Type B pancreatic cell (in vitro differentiated cells): ENCODE measurements at places on chromosomes 3 and 15. TPM values are rescaled to one million over a fixed set of nuclear protein-coding genes. Genes with fewer than 3 reads are reported as not detected.
A peak's percentile ranks its signal among the peaks of the same experiment; 100 is the strongest.

Gene CHST2
- total RNA-seq: 1.8 and 17.5 TPM in 2 replicates

Gene LRRC31
- total RNA-seq: 1.4 and 1.7 TPM in 2 replicates

Gene ZMYND10
- 1.8 and 13.4 TPM in 2 replicates for total RNA-seq

Gene PCSK6
- total RNA-seq: 5.4 and 6.5 TPM in 2 replicates

Gene CCR5
- total RNA-seq: 0.12 and 0.22 TPM in 2 replicates

Gene SLC7A14
- total RNA-seq: 3.3 and 13.5 TPM in 2 replicates

Gene PLA2G4D
- total RNA-seq: not detected in 2 replicates

Gene FETUB
- total RNA-seq: not detected in 2 replicates

Gene OXTR
- 3.3 and 4.1 TPM in 2 replicates for total RNA-seq

Gene XYLB
- total RNA-seq: 7.3 and 10.2 TPM in 2 replicates

Gene PLA2G4E
- 0.12 TPM in 1 of 2 replicates, not detected in the other for total RNA-seq

Gene CCDC191
- total RNA-seq: 4.7 and 8.4 TPM in 2 replicates

Gene PRR20G
- total RNA-seq: not detected in 2 replicates

Gene ZNF80
- total RNA-seq: not detected in 2 replicates

GRCh38 chr3:50573566-50574443 is 4.5 kb downstream of the HEMK1 start:
- DNase-seq: no peak

GRCh38 chr3:195405651-195406050 is 37.2 kb downstream of the ACAP2 start:
- DNase-seq: no peak

- DNase-seq: no peak
These were observed 11.1 kb upstream of the ZNF620 start for GRCh38 chr3:40494698-40495097.

DNA sequence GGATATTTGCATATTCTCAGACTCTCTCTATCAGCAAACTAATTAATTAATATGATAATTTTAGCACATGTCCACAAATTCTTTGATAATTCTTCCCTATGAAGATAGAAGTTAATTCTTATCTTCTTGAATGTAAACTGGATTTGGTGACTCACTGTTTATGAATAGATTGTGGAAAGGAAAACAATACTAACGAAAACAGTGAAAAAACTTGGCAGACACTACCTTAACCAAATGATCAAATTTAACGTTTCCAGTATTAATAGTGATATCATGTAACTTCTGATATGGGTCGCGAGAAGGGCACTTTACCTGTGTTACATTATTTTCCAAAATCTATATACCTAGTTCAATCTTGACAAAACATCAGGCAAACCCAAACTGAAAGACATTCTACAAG is 401.0 kb downstream of the SI start:
- DNase-seq: no peak

DNA sequence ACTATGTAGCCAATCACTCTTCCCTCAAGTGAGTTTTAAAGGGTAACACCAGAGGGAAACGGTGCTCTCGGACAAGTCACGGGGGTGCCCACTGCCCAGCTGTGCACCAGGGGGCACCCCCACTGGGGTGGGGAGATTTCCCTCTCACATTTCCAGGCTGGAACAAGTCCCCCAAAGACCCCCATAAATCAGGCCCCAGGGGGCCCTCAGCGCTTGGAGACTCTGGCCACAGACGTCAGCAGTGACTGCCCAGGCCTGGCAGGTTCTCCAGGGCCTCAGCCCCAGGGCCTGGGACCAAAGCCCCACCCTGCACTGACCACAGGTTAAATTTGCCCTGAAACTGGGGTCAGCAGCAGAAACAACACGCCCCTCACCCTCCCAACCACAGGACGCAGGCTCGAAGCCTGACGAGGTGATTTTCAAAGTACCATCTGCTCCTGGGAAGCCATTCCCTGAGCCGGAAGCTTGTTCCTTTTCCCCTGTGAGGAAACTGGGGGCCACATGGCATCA is 17.0 kb downstream of the XXYLT1 start:
- no peak for DNase-seq

DNA sequence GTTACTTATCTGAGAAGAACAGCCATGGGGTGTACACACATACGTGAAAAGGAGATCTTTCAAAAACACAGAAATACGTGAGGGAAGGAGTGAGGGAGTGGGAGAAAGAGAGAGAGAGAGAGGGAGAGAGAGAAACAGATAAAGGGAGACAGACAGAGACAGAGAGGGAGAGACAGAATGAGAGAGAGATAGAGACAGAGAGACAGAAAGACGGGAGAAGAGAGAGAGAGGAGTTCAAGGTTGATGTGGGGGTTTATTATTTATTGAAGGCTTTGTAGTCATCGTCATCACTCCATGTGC is 64.0 kb downstream of the CHST2 start:
- DNase-seq: no peak

DNA sequence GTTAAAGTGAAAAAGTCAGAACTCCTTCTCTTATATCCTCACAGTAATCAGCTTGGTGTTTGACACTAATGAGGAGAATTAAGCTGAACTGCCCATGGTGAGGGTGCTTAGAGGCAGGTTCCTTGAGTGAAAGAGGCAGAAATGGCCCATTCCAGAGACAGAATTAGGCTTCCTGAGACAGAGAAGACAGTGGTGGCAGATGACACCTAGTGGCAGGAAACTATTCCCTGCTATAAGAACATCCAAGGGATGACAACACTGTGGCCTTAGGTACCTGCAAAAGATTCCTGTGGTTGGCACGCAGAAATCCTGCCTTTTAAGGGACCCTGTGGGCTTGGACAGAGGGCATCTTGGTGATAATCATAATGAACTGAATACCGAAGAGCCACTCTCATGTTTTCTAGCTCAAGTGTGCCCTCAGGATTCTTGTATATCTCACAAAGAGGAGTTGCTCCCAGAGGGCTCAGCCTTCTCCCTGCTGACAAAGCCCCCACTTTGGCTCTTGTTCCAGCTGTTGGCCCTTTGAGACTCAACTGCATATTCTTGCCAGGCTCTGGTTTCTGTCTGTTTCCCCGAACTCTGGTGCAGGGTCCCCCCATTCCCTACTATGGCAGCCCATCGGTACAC is 56.0 kb downstream of the KBTBD12 start:
- no peak for DNase-seq

DNA sequence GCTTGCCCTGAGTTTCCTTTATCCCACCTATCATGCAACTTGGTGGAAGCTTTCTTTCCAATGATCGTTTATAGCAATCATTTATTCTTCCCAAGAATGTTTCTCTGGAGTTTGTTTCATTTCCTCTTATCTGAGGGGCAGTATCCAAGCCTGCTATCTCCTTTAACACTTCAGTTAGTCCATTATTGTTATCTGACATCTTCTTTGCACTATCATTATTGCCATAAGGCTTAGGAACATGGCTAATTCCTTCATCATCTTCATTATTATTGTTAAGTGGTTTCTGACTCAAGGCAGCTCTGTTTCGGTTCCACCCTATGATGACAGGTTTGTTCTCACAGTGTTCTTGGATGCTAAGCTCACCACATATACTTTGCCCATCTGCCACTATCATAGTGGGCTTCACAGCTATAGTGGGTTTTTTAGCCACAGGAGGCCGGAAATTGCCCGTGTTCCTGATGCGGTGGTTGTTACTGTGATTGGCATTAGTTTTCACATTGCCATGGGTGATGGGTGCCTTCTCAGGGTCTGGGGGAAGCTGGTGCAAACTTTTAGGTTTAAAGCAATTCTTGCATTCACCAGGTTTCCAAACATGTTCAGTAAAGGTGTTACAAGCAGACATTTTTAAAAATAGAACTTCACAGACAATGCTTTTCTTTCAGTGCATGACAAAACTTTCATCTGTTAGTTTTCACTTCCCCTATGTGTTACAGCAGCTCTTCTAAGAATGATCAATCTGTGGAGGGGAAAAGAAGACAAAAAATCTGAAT is 110.6 kb upstream of the TSPAN3 start:
- no peak for DNase-seq

GRCh38 chr3:187947927-187948682 is 202.8 kb upstream of the BCL6 start:
- DNase-seq: no peak

DNA sequence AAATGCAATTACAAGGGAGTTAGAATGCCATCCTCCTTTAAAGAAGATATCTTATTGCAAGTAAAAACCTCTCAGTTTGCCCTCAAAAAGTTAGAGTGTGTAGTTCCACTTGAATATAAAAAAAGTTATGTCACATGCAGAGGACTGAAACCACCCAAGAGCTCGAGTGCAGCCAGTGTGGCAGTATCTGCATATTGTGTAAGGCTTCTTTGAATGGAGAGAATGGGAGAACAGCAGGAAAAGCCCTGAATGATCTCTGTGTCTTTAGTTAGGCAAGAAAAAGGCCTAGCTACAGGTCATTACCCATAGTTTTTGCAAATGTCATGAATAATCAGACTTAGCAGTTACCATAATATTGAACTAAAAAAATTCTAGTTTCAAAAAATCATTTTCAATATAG is 13.9 kb upstream of the TEX9 start:
- DNase-seq: no peak

DNA sequence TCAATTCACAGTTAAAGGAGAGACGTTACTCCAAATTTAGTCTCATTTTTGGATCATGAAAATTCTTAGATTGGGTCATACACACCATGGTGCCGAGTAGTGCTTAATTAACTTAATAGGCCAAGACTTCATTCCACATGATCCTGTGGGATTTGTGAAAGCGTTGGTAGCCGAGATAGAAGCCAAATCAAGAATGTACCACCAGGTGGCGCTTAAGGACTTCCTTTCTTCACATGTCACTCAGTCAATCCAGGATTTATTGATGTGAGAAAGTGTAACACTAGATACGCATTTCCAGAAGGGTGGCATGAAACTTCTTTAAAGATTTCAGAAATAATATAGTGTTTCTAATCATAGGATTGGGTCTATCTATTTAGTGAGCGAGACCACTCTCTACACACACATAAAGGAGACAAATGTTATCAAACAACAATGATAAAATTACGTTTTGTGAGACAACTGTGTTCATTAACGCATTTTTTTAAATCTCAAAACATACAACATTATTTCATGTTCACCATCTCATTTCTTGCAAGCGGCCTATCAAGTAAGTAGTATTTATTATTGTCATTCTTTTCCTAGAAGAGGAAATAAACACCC is 436.1 kb downstream of the CHL1 start:
- DNase-seq: no peak

GRCh38 chr3:161093895-161094294 is 11.3 kb downstream of the B3GALNT1 start:
- no peak for DNase-seq

DNA sequence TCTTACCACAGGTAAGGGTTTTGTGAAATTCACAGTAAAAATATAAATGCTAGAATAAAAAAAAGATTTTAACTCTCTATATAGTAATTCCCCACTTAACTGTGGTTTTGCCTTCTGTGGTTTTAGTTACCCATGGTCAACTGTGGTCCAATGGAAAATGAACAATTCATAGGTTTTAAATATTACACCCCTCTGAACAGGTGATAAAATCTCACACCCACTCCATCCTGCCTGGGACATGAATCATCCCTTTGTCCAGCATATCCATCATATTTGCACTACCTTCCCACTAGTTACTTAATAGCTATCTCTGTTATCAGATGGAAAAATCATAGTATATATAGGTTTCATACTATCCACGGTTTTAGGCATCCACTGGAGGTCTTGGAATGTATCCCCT is 49.2 kb downstream of the HDGFL3 start:
- no peak for DNase-seq

GRCh38 chr15:64681424-64682024 is 93.9 kb downstream of the RBPMS2 start:
- DNase-seq: no peak

DNA sequence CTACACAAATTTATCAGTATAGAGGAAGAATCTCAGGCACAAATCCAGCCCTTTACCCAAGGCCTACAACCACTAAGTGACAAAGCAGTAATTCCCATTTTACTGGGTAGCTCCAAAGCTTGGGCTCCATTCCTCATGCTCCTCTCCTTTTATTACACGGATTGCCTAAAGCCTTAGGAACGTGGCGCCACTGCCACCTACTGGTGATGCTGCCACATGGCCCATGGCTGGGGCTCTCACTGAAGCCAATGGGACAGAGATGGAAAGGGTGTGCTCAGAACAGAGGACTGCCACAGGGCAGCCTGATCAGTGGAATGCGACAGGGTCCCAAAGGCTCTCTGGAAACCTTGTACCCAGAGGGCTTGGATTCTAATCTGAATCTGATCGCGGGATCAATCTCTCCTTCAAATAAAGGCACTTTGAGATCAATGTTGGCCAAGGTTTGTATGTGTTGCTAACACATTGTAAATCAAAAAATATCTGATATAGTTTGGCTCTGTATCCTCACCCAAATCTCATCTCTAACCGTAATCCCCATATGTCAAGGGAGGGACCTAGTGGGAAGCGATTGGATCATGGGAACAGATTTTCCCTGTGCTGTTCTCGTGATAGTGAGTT is 33.5 kb upstream of the LYZL4 start:
- peak; percentile 86 for DNase-seq

DNA sequence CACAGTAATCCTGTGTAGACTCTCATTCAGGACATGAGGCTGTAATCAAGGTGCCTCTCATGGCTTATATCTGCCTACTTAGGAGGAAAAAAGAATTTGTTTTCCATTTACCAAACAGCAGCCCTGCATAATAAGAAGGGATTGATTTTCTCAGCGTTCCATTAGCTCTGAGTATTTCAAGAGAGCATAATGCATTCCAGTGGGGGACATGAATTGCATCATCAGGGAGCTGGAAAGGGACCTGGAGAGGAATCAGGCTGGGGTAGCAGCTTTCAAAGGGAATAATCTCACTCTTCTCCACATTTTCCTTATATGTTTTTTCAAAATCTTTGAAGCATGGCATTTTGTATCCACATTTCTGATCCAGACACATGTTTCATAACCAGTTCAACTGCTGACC is 150.6 kb upstream of the ANKRD28 start:
- no peak for DNase-seq

DNA sequence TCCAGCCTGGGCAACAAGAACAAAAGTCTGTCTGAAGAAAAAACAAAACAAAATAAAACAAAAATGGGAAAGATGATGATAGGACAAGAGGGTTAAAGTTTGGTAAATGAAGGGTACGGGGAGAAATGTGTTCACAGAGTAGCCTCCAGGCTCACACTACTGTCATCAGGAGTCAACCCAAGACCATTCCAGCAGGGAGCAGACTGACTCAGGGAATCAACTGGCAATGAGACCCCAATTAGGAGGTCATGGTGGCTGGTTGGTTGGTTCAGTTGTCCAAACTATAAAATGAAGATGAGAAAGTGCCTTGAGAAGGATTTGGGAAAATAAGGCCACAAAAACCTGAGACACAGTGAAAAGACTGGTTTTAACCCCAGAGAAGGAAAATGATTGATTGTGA is 51.8 kb downstream of the KLHL6 start:
- no peak for DNase-seq

- no peak for DNase-seq
These were observed 357.1 kb upstream of the CFAP20DC start for GRCh38 chr3:59406943-59407342.

DNA sequence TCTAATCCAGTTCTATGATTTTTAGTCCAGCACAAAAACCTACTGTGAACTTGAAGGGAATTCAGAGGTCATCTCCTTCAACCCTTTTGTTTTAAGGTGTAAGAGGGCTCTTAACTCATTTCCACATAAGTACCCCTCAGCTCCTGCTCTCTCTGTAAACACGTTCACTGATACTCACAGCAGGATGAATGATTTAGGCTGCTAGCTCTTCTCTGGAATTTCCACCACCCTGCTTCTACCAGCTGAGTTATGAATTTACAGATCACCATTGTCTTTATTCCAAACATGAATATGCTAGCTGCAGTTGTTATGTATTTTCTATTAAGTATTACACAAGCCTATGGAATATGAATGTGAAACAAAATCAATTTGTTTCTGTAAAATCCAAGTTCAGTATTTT is 101.3 kb upstream of the NANOGP8 start:
- no peak for DNase-seq
